Mesenteric fat pad (tissue), 1 donor: ENCODE measurements at places on chromosomes 5 and 9. TPM values are rescaled to one million over a fixed set of nuclear protein-coding genes. Genes with fewer than 3 reads are reported as not detected.
A peak's percentile ranks its signal among the peaks of the same experiment; 100 is the strongest.

Gene STRBP
- 8.7 TPM for total RNA-seq

Gene SLC31A1
- 34.6 TPM for total RNA-seq

Gene SMIM33
- total RNA-seq, result not detected

Gene BTNL3
- 0.29 TPM for total RNA-seq

DNA sequence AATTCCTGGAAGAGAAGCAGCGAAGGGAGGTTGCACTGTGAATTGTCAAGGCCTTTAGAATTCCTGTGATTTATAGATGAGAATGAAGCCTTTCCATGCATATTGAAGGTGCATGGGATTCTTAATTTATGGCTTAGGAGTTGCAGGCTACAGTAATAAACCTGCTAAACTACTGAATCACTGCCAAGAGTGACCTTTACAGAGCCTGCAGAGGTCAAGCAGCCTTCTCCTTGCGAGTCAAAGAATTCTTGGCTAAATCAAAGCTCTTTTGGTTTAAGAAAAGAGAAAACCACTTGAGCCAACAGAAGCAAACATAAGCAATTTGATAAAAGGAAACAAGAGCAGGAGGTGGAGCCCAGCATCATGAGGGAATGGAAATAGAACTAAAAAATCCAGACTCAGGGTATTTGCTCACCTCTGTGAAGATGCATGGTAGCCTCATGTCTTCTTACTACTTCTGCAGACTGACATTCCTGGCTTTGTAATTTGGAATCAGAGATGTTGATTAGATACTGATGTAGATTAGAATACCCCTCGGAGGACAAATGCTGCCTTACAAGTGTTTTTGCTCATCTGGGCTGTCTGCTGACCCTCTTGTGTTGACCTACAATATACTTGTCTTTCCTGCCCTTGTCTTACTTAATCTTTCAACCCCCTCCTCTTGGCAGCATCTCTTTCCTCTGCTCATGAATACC, 90.3 kb upstream of the IFNK start:
- no peak for DNase-seq

GRCh38 chr9:93013856-93014582, 44.5 kb upstream of the SUSD3 start:
- peak; percentile 87 for DNase-seq

DNA sequence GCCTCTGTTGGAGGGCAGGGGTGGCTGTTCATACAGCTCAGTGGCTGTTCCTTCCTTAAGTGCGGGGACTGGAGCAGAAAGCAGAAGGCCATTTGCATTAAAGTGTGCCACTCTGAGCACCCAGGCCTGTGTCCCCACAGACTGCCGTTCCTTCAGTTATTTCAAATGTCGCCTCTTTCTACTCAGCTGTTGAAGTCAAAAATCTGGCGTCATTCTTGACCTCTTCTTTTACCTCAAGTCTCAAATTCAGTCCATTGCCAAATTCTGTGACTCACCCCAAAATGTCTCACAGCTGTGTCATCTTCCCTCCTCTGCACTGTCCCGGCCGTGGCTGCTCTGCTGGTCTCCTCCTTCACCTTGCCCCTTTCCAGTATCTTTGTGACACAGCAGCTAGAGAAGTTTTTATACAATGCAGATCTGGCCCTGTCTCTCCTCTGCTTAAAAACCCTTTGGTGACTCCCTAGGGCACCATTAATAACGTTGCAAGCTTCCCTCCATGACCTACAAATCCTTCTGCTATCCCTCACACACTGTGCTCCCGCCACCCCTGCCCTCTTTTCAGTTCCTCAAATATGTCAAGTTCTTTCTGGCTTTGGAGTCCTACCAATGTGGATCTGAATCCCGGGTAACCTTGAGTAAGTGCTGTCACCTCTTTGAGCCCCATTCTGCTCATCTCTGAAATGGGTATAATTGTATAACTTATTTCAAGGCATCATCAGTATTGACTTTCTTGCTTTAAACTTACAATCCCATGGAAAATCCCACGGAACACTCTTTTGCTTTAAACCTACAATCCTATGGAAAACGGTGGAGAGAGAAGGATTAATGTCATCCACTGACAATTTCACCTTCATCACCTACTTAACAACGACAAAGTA, 98.3 kb upstream of the BOD1 start:
- no peak for DNase-seq

GRCh38 chr9:134382733-134383132, 56.5 kb downstream of the RXRA start:
- DNase-seq, result no peak

DNA sequence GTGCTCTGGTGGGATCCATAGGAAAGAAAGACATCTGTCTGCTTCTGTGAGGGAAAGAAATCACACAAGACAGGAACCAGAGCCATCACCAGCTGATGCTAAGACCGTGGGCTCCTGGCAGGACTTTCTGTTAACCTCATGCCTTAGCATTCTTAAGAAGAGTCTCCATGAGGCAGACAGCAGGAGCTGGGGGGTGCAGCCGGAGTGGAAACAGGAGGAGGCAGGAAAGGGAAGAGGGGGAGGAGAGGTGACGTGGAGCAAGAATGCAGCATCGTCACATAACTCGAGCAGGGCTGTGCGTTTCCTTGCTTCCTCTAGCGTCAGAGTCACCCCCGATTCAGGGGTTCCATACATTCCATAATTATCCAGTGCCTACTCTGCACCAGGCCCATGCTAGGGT, 53.6 kb downstream of the ERGIC1 start:
- DNase-seq, result no peak

DNA sequence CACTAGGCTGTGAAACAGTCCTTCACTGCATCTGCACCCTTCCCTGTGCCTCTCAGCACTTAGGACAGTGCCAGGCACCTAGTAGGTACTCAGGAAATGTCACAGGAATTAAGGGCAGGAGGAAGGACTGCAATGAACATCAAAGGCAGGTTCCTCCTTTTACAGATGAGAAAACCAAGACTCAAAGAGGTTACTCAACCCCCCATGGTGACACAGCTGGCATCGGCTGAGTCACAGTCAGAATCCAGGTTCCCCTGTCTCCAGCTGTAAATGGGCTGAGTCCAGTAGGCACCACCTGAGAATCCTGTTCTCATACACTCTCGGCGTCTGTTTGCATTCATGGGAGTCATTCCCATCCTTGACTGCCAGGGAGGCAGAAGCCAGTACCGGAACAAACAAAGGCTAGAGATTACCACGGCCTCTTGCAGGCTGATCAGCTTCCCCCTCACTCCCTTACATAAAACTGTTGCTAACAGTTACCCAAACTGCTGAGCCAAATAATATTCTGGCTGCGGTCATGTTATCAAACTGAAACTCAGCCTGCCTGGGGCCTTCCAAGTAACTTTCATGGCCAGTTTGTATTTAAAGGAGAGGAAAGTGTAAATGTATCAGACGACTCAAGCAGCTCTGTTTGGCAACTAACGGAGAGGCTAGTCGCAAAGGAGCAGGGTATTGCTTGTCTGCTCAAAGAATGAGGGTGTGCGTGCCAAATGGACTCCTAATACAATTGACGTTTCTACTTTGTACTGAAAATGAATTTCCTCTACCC, 201.7 kb downstream of the PAPPA start:
- DNase-seq, result no peak

DNA sequence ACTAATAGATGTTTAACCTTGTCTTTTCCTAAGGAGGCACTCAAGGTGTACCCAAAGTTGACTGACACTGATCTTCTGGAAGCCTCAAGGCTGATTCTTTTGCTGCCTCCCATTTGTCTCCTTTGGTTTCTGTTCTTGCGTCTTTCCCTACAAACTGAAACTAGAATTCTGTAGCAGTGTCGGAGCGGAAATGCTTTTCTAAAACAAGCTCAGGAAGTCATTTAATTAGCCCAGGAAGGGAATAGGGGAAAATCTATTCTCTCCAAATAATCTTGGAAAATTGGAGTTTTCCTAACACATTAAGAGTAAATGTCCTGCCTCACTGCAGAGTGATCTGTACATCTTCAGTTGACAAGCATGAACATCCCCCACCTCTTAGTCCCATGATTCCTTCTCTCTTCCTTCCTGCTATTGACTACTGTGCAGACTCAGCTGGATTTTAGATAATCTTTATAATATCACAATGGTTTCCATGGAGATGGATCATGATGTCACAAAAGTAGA, 182.7 kb downstream of the NR3C1 start:
- no peak for DNase-seq

DNA sequence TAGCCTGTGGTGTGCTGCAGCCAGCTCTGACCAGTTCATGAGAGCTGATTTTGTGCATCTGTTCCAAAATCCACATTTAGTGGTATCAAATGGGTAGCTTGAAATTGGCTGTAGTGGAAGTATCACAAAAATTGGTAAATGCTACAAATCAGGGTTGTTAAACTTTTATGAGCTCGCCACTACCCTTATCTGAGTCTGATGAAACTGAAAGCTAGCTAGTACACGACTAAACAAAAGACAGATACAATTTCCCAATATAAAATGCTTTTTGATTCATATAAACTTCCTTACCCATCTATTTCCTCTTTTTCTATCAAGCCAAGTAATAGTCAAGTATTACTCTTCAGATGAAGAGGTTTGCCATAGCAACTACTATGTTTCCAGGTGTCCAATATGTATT, 392.0 kb downstream of the TMEM161B start:
- DNase-seq, result no peak

DNA sequence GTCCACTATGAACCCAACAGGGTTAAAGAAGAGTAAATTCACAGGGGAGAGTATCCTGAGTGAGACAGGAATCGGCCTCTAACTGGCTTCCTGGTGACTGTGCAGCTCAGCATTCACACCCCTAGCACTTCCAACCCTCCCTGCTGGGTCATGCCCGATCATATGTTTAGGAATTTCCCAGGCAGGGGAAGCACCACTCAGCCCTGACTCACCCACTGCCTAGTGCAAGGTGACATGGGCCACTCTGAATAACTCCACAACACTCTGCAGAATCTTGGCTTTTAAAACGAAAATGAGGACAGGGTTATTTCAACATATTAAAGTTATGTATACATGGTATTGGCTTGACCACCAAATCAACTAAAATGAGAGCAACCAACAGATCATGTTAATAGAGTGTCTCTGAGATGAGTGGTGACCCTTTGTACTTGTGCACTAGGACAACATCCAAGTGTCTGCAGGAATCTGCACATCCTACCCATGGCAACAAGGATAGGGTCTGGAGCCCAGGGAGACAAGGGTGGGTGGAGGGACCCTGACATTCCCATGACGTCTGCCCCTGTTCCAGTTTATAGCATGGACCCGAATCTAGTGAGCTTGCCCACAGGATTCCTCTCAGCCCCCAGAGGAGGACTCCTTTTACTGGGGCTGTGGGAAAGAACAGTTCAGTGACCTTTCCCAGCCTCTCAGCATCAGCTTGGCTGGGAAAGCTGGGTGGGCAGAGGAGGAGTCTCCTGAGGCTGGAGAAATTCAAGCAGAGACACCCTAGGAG, 485.8 kb downstream of the SEMA5A start:
- no peak for DNase-seq

GRCh38 chr5:173454736-173455598, 126.8 kb upstream of the STC2 start:
- no peak for DNase-seq

GRCh38 chr9:116153765-116154333, at the start of gene PAPPA:
Gene PAPPA, plus strand, starts transcription at chr9:116153791. Its CDS starts 382 bp downstream, at chr9:116154173.
- no peak for DNase-seq

DNA sequence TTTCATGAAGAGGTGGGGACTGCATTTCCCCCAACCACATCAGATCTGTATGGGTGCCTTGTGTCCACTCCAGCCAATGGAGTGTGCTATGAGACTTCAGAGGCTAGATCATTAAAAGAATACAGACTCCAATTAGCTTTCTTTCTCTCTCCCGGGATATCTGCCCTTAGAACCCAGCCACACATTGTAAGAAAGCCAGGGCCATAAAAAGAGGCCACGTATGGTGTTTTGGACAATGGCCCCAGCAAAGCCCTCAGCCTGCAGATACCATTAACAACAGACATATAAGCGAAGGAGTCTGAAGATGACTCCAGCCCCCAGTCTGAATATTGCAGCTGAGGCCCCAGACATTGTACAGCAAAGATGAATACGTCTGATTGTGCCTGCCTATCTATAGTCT, 21.5 kb downstream of the IL6ST start:
- no peak for DNase-seq

GRCh38 chr5:149518620-149519019, 32.6 kb downstream of the CSNK1A1 start:
- no peak for DNase-seq
